ENCODE measurements at places on chromosomes 12 and 14.

DNA sequence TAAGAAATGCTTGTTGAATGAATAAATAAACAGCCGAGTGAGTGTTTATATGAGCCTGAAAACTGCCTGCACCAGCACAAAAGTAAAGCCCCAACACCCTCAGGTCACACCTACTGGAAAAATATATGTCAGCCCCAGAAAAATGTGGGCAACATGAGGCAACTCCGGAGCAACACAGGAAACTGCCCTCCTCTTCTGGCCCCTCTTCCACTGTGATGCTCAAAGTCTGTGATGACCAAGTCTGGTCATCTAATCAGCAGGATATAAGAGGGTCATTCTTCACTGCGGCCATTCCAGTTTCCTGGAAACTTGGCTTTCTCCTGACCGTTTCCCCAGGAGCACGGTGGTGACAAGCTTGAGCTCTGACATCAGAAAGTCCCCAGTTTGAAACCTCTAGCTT is 159.6 kb upstream of the PZP start:
- no peak for DNase-seq

- DNase-seq, result no peak
These were observed 250.4 kb downstream of the FOXN3 start for GRCh38 chr14:89166633-89167032.

DNA sequence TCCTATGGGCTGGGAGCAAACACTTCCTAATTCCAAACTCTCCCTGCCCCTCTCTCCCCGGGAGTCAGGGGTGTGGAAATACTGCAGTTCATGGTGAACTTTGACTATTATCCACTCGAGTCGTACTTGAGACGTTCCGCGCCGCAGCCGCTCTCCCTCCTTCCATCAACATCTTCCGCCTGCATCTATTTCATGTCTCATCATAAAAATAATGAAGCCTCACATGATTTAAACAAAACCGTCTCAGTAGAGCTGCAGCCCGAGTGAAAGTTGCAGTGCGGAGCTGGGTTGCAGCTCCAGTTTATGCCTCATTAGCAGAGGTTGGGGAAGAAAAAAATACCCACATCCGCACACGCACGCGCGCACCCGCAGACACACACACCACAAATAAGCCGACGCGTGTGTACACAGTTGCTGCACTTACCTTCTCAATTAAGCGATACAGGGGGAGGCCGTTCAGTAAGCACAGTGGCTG is 283 bp downstream of the LMO3 start:
- no peak for DNase-seq

GRCh38 chr12:93348575-93349435 is 28.9 kb upstream of the NUDT4 start:
- DNase-seq, result no peak

DNA sequence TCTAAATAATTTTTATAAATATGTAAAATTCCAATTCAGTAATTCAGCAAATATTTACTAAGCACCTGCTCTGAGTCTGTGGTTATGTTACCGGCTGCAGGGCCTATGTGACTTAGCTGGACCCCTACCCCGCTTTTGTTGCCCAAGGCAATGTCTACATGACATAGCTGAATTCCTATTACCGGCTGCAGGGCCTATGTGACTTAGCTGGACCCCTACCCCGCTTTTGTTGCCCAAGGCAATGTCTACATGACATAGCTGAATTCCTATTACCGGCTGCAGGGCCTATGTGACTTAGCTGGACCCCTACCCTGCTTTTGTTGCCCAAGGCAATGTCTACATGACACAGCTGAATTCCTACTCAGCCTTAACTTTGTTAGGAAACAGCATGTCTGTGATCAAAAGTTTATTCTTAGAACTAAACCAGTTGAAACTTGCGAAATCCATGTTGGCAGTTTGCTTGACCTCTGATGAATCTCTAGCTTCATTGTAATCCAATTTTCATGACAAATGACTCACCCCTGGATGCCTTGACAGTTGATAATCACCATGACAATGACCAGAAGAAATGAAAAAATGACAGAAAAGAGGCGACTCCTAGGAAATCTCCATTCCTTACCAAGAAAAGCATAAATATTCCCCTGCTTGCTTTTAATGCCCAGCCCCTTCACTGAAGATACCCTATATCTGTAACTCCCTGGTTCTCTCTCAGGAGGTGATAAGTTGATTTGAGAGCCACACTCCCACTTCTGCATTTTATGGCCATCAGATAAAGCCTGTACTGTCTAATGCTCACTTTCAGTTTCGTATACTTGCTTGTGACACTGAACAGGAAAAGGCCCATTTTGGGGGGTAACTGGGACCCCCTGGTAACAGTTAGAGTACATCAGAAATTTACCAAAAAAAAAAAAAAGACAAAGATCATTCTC is 148.4 kb upstream of the SYT10 start:
- DNase-seq, result no peak

DNA sequence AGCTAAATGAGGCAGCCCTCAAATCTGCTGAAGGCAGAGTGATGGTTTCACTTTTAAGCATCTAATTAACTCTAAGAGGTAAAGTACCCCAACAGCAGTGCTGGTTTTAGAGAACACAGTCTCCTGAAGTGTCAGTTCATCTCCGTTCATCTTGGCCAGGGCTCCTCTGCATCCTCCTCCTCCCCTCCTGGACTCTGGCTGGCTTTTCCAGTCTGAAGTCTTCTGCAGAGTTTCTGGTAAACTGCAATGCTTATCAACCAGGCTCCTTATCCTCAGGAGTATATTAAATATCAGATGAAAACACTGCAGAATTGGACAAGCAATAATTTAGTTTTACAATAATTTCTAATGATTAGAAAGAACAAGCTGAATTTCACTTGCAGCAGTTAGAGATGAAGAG is 115.4 kb downstream of the GTF2A1 start:
- DNase-seq, result no peak

DNA sequence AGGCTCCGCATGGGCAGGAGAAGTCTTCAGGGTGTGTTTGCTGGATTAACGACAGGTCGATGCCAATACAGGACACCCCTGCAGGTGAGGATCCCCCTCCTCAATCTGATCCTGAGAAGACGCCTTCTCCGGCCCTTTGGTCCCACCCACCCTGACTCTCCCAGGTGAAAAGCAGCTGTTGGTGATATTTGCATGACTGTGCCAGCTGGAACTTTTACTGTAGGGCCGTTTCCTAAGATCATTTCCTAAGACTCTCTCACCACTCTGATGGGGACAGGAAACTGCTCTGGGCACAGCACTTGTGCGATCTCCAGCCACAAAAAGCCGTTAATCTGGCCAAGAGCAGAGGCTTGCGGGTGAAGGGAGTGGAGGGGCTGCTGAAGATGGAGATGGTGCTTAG is 16.8 kb upstream of the EIF5 start:
- DNase-seq, result no peak

DNA sequence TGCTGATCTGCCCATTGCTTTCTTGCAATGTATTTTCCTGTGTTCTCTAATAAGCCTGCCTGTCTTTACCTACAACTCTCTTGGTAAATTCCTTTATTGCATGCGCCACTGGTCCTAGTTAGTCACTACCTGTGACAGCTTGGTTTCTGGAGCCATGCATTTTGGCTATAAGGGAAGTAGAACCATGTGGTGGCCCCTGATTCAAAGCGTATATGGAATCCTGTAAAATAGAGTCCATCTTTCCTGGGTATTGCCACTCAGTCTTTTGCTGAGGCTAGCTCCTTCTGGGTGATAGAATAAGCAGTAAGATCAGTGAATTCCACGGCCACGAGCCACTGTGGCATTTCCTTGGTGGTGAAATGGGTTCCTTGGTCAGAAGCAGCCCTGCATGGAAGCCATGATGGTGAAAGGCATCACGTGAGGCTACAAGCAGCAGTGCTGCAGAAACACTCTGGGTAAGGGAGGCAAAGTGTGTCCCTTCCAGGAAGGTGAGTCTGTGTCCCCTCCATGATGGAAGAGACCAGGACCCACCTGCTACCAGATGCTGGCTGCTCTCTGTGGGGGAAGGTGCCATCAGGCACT is 19.6 kb downstream of the TNFAIP2 start:
- DNase-seq, result no peak

GRCh38 chr14:55698051-55698450 is 118.0 kb downstream of the KTN1 start:
- no peak for DNase-seq

- DNase-seq, result no peak
These were observed 127.2 kb upstream of the GSC start for GRCh38 chr14:94897082-94897481.

DNA sequence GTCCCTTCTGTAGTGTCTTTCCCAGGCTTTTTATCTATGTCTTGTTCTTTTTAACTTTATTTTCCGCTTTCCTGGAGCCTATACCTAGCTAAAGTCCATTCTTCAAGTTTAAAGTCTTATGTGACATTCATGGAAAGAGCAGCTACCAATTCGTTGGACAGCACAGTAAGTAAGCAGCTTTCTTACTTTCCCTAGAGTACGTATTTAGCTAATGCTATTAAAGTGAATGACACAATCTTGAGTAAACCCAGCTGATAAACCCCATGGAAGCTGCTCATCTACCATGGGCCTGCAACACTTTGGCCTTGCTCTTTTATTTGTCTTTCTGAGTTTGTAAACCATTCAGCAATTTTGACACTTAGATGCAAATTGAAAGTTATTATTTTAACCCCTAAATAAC is 30.0 kb downstream of the ALX1 start:
- DNase-seq, result no peak

GRCh38 chr14:93909429-93910128 is 17.6 kb upstream of the FAM181A start:
- DNase-seq, result no peak

DNA sequence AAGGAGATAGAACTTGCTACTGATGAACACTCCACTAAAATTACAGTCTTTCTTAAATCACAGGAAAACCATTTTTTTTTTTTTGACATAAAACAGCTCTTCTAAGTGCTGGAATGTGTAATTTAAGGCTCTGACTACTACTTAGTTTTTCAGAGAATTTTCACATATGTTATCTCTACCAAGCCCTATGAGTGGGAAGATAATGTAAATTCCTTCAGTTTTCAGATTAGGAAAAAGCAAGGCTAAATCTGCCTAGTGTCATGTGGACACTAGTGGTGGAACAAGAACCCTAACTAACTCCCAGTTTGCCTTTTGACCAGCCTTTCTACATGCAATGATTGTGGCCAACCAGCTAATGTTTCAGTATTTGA is 37.3 kb upstream of the CSRP2 start:
- DNase-seq, result no peak

- DNase-seq, result no peak
These were observed 61.1 kb upstream of the DLK1 start for GRCh38 chr14:100665511-100666032.

DNA sequence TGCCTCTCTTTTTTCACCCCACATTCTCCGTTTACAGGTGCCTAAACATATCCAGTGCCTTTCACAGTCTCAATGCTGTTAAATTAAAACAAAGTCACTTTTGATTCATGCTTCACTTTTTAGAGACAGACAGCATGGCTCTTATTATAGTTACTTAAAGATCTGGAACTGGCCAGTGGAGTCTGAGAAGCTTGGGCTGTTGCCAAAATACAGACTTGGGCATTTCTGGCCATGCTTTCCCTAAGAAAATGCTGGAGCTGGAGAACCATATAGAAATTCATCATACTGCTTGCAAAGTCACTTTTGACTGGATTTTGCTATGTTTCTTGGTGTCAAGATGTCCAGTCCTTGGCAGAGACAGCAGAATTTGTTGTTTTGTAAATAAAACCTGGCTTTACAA is 12.2 kb upstream of the GPR68 start:
- DNase-seq, result no peak

DNA sequence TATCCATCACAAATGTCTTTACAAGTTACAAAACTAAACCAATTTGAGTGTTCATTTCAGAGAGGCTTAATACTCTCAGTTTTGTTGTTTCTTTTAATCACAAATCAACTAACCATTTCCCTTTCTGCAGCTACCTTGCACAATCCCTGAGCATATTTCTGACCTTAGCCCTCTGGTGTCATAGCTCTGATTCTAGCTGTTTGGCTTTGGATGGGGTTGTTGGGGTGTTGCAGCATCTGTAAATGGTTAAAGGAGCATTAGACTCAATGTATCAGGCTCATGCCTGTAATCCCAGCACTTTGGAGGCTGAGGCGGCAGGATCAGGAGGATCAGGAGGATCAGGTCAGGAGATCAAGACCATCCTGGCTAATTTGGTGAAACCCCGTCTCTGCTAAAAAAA is 461.4 kb downstream of the NRXN3 start:
- DNase-seq, result no peak

GRCh38 chr12:82789674-82790073 is 103.0 kb downstream of the TMTC2 start:
- DNase-seq, result no peak

- no peak for DNase-seq
These were observed 35.2 kb upstream of the SLC38A1 start for GRCh38 chr12:46304070-46304469.

DNA sequence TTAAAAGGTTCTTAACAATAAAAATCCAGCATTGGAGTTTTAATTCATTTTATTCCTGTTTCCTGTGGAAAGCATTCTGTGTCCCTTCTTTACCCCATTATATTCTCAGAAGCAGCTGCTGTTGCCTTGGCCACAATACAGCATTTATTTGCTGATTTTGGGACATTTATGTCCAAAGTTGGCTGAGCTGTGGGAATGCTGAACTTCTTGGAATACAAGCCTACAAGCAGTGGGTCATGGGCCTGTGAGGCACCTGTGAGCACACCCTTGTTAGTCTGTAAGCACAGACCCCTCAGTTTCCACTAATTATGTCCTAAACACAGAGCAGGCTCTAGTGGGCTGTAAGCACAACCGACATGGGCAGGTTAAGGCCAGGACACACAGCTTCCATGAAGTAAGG is 122.2 kb upstream of the IGF1 start:
- no peak for DNase-seq

DNA sequence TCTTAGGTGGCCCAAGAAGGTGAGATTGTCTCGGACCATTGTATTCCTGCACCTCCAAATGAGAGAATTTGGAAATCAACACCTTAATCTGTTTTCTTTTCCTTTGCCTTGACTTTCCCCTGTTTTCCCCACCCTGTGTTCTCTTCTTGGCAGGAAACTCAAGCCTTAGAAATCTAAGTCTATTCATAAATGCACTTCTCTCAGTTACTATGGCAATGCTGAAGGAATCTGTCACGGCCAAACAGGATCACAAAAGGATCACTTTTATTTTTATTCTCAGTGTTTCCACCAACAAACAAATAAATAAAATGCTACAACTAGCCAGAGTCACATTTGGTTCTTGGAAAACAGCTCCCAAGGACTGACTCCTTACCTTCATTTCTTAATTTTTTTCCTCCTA is 270.5 kb downstream of the BCAT1 start:
- no peak for DNase-seq

DNA sequence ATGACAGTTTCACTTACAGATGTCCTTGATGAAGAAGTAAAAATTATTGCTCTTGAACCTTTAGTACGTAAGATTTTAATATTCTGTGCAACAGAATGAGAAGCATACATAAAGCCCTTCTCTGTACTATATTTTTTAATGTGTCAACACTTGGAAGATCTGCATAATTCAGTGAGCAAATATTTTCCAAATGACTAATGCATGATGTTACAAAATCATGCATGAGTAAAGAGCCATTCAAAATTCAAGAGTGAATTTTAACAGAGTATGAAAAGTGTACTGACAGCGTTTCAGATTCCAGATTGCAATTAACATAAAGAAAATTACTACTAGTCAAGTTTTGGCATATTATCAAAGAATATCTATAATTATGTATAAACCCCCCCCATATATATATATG is 101.4 kb upstream of the BBS10 start:
- no peak for DNase-seq

- DNase-seq, result no peak
These were observed 13.2 kb upstream of the SERPINA3 start for GRCh38 chr14:94598816-94599655.

- no peak for DNase-seq
These were observed 6.0 kb upstream of the ADCY6 start for GRCh38 chr12:48794870-48795269.

Data from activated CD4-positive, CD25-positive, alpha-beta regulatory T cell (primary cell).